ENCODE measurements at places on chromosomes 5 and 9.

DNA sequence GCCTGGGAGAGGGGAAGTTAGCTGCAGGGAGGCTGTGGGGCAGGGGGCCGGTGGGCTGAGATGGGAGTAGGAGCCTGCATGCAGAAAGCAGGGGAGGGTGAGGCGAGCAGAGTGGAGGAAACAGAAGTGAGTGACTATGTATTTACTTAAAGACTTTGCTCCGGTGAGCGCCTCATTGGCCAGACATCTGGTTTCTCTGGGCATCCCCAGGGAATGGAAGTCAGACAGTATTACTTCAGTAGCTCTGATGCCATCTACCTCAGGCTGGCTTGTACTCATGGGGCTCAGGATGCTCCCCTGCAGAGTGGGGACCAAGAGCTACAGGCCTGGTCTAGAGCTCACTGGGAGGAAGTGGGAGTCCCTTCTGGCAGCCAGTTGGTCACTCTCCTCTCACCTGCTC, 78.2 kb upstream of the ARAP3 start:
- no peak for DNase-seq

- no peak for DNase-seq
Measured at GRCh38 chr9:450057-450456, 235.4 kb downstream of the DOCK8 start.

DNA sequence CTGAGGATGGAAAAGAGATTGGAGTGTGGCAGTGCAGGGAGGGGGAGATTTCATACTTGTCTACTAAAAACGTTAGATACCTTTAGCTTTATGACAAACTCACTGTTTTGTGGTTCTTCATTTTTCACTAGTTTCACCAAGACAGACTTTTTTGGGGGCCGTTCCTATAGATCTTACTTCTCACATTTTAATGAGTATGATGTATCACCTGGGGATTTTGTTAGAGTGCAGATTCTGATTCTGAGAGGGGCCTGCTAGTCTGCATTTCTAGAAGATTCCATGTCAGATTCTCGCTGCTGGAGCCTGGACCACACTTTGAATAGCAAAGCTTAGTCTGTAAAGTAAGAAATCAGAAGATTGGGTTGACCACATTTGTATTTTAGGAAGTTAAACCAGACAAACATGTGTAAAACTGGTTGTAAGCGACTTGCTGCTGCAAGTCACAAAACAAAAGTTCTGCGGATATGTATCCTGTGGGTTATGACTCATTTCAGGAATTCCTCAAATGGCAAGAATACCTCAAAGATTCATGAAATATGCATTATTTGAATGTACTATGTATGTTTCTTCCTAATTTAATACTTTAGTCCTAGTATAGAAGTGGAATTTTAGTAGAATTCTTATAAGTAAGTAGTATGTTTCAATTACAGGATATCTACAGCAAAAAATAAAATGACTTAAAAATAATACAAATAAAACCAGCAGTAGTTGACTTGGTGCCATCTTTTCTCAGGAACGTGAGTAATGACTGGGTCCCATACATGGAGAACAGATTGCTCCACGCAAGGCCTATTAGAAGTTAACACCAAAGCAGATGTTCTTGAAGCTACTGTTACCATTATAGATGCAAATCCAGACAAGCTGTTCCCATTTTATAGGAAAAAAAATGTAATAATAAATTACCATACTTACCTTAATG, 27.8 kb downstream of the NFIL3 start:
- DNase-seq: no peak

DNA sequence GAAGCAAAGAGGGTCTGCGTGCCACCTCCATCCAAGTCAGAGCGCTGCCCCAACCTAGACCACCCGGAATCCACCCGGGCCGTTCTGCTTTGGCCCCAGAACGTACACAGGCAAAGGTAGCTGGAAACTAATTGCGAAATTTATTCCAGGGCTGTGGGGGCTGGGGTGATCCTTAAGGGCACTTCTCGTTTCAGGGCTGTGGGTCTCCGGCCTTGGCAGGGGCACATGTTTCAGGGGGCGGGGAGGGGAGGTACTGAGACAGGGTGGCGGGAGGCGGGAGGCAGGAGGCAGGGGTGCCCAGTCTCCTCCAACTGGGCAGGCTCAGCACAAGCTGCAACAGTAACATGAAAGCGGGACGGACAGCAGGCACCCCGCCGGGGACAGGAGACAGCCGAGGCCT, 26.1 kb downstream of the NR5A1 start:
- no peak for DNase-seq

DNA sequence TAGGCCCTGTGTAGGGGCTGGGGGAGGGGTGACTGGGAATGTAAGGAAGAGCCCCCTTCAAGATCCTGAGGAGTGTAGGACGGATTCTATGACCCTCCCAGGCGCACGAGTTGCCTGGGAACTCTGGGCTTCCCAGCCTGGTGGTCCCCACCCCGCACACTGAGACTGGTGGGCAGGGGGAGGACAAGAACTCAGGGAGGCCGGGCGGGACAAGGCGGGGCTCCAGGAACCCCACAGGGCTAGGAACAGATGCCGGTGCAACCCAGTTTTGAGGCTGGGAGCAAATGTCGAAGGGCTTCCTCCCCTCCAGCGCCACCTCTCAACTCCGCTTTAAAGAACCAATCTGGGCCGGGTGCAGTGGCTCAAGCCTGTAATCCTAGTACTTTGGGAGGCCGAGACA, 1.3 kb upstream of the VDAC1 start:
- no peak for DNase-seq

- DNase-seq: no peak
Measured at GRCh38 chr5:101942321-101942882, 353.7 kb downstream of the SLCO4C1 start.

- no peak for DNase-seq
Measured at GRCh38 chr5:92980491-92980890, 600.5 kb downstream of the NR2F1-AS1 start.

GRCh38 chr9:12774861-12775678, at the start of gene LURAP1L:
LURAP1L (plus strand) TSS chr9:12775020; CDS start chr9:12775716, 696 bp downstream.
- DNase-seq: no peak

DNA sequence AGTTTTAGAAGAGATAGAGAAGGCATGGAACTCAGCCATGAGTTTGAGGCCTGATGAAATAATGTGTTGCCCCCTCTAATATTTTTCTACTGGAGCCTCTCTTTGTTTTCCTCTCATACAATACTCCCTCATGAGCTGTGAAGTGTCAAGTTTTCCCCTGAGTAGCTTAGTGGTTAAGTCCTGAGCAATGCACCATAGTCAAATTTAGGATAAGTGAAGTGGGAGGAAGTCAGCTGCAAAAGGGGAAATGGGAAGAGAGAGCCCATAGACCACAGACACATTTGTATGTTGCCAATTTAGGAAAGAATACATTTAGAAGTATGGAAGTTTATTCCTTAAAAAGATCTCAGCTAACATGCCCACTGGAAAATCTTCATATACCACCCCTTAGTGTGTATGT, 171.5 kb upstream of the NREP start:
- DNase-seq: no peak

GRCh38 chr5:166671811-166672210, 1619.6 kb upstream of the WWC1 start:
- no peak for DNase-seq

DNA sequence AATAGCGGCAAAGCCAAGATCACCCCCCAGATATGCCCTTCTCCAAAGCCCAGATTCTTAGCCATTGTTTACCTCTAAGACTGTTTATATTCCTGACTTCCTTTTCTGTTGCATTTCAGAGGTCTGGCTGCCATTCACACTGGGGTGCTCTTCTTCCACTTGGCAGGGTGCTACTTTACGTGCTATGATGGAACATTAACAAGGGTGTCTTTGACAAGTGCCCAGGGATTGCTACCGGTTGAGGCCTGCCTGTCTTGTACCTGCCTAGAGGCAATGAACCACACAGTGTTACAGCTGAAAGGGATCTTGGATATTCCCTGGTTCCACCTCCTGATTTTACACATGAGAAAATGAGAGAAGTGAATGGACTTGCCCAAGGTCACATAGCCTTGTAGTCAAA, 352.1 kb upstream of the KIF2A start:
- no peak for DNase-seq

DNA sequence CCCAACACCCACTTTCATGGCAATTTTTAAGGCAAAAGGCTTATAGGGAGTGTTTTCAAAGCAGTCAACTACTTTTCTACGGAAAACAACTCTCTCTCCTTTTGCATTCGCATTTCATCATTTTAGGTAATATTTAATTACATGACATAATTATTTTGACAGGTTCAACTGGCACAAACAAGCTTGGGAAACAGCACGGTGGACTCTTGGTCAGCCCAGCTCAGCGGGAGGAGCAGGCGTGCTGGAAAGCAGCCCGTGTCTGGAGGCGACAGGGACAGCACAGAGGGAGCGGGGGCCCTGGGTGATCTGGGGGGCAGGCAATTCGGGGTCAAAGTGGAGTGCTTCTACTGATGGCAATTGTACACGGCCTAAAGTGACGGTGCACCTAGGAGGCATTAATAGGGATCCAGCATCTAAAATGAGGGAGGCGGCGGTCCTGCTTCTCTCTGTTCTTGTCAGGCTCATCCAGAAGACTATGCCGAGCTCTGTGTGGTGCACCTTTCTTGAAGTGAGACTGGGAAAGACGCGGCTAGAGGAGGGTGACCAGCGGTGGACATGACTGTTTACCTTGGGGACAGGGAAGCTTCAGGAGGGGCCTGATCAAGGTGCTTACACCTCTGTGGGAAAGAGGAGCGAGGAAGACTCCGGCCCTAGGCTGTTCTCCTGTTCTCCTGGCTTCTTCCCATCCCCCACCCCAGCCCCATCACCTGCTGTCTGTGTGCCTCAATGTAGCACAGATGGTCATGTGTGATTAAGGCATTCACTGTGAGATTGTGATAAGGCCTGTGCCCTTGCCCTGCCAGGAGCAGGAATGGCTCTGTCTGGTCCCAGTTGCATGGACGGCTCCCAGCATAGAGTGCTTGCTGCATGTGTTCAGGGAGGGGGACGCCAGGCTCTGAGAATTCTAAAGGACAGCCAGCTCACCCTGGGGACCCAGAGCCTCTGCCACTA, 3.4 kb downstream of the MYMK start:
- DNase-seq: no peak

- no peak for DNase-seq
Measured at GRCh38 chr5:75265731-75266130, 29.1 kb upstream of the ANKRD31 start.

DNA sequence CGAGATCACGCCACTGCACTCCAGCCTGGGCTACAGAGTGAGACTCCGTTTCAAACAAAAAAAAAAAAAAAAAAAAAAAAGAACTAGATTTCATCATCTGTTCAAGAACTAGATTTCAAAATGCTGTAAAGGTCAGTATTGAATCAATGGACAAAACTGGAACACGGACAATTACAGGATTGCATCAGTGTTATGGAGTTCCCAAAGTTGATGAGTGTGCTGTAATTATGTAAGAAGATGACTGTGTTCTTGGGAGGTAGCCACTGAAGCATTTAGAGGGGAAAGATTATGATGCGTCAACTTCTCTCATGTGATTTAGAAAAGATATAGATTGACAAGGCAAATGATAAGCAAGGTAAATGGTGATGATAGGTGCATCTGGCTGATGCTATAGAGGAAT, 6.5 kb downstream of the FAM240B start:
- no peak for DNase-seq

DNA sequence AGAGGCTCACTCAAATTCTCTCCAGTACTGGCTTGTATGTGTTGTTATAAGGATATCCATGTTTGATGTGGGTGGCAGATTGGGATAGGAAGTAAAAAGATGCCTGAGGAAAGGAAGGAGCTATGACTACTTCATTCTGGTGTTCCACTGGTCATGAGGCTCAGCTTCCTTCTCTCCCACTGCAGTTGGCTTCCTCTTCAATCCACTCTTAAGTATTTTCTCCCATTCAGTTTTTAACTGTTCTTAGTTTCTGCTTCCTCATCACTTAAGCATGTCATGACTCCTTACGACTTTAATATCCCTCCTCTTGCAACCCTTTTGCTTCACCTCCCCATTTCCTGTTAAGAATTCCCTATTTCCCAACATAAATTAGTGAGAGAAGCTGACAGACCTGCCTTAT, 81.1 kb downstream of the PJA2 start:
- no peak for DNase-seq

GRCh38 chr5:40554813-40555212, 124.9 kb upstream of the PTGER4 start:
- no peak for DNase-seq

DNA sequence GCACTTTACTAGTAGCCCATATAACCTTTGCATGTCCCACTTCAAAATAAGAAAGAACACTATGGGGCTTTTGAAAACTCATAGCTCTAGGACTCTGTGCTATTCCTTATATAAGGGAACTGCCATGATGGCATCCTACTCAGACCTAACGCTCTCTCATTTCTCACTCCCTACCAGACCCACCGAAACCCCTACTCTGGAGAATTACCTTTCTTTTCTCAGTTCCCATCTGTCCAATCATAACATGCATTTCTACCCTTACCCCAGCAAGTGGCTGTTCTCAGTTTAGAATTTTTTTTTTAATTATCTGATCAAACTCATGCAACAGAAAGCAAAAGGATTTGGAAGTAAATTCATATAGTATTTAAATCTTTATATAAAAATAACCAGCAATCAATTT, 27.3 kb downstream of the CARNMT1 start:
- no peak for DNase-seq

- no peak for DNase-seq
Measured at GRCh38 chr5:35083150-35083549, 35.4 kb upstream of the AGXT2 start.

DNA sequence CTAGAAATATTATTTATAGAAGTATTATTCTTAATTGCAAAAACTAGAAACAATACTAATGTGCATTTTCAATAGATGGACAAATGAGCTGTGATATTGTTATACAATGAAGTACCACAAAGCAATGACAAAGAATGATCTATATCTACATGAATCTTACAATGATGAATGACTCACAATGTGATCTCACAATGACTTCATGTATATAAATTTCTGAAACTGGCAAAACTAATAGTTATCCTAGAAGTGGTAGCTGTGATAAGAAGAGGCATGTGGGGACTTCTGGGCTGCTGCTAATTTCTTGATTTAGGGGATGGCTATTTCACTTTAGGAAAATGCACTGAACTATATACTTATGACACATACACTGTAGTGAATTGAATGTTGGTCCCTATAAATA, 396.0 kb upstream of the ZNF608 start:
- DNase-seq: no peak

GRCh38 chr5:135944967-135945560, 9.7 kb downstream of the LECT2 start:
- no peak for DNase-seq

DNA sequence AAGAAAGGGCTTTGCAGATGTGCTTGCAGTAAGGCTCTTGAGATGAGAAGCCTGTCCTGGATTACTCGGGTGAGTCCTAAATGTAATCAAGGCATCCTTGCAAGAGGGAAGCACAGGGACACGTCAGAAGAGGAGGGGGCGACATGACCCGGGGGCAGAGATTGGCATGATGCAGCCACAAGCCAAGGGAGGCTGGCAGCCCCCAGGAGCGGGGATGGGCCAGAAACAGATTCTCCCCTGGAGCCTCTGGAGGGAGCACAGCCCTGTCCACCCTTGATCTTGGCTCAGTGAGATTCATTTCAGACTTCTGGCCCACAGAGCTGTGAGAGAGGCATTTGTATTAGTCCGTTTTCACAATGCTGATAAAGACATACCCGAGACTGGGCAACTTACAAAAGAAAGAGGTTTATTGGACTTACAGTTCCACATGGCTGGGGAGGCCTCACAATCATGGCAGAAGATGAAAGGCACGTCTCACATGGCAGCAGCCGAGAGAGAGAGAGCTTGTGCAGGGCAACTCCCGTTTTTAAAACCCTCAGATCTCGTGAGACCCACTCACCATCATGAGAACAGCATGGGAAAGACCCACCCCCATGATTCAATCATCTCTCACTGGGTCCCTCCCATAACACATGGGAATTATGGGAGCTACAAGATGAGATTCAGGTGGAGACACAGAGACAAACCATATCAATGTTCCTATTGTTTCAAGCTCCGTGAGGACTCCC, 76.1 kb downstream of the ADAMTS2 start:
- no peak for DNase-seq
